NCI-H446 (cell line): ENCODE measurements at places on chromosomes 13 and 19.

GRCh38 chr13:103134271-103134670, 68.1 kb upstream of the SLC10A2 start:
- no peak for DNase-seq

GRCh38 chr19:46131485-46132143, 7.1 kb upstream of the IGFL3 start:
- DNase-seq: no peak

DNA sequence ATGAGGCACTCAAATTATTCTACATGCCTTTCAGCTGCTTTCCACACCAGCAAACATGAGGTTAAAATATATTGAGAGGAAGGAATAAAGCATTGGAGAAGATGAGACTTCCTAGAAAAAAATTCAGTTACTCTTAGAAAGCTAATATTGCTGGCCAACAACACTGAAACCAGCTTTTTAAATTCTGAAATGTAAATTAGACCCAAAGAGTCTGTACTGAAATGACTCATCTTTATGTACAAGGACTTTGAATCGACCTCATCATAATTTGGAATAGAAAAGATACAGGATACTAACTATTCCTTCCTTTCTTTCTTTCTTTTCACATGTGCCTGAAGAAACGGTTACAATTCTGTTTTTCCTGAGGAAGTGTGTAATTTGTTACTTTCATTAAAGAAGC, 6.5 kb upstream of the HSPH1 start:
- no peak for DNase-seq

- DNase-seq: no peak
Observed at GRCh38 chr19:49856574-49857021, 5.6 kb downstream of the PTOV1 start.

GRCh38 chr13:98405107-98405571, 171.8 kb downstream of the STK24 start:
- no peak for DNase-seq

DNA sequence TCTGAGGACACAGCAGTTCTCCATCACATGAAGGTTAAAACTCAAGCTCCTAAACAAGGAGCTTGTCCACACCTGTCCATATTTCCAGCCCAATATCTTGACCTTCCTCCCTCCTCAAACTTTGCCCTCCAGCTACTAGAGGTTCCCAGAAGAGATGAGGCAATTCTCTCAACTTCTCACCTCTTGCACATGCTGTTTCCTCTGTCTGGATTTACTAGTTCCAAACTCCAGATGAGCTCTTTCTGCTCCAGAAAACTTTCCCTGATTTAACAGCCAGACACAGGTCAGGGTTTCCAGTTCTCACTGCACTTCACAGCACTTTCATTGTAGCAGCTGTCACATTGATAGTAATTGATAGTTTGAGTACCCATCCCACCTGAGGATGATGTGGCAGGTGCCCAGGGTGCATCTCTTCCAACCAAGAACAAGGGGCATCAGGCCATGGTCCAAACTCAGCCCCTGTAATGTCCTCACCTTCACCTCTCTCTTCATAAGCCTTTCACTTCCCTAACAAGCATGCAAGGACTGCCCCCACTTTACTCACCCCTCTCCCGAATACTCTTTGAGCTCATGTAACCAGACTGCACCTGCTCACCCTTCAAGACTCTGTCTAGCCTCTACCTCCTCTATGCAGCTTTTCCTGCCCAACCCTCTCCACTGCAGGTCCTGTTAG, 3.0 kb upstream of the WDFY2 start:
- no peak for DNase-seq

DNA sequence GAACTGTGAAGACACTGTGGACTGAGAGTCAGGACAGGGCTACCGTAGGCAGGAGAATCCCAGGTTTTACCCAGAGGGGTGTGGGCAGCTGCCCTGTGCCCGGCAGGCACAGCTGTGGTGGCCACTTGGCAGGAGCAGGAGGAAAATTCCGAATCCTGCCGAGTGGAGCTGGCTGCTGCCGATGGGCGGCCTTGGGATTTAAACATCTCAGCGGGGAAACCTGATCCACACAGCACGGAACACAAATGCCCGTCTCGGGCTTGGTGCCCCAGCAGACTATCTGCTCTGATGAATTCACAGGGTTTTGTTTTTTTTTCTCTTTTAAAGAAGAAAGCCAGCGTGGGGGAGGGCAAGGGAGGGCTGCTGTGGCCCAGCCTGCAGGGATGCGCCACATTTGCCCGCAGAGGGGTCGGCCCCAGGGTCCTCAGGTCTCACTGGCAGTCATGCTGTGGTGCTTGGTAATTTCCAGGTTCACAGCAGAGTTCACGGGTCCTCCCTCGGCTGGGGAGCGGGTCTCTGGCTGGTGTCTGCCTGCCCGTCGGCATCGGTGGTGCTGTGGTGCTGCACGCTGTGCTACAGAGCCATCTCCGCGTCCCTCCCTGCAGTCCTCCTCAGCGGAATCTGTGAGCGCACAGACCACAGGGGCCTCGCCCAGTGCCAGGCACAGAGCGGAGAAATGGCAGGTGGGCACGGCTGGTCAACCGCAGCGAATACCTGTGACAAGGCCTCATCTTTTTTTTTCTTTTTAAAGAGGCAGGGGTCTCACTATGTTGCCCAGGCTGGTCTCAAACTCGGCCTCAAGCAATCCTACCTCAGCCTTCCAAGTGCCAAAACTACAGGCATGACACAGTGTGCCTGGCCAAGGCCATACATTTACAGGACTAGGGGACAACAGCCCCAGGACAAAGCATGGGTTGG, 28.1 kb downstream of the MPND start:
- no peak for DNase-seq

DNA sequence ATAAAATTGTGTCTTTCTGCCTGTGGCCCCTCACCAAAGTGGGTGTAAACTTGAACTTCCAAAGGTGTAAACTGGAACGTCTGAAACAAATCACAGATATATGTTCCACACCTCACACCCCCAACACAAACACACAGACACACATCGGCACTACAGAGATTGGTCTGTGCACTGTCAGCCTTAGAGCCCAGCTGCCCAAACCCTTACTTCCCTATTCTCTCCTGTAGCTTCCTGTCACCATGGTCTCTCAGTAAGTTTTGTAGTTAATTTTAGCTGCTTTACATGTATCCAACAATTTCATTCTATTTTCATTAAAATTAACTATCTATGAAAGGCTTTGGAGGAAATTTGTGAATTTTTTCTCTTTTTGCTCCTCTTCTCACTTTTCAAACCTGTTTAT, 5.4 kb downstream of the TM9SF2 start:
- no peak for DNase-seq

- DNase-seq: no peak
Observed at GRCh38 chr19:15508035-15508710, at the start of gene CYP4F22. Gene CYP4F22 (plus strand): TSS chr19:15508525. CDS start chr19:15525337, 16,812 bp downstream.

DNA sequence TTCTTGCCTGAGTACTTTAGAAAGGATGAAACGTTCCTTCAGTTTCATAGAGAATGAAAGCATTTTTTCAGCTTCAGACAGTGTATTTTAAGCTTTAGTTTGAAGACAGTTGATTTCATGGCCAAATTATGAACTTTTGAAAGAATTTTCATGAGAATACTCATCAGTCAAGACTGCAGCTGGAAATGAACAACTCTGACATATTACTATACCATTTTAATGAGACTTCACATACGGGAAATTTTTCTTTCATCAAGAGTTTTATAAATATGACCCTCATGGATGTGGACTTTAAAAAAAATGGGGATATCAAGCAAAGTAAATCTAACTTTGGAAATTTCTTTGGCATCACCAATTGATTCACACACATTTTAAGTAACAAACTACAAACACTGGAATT, 6.4 kb downstream of the LATS2 start:
- DNase-seq: no peak
